ENCODE measurements at places on chromosomes 12 and 14.

DNA sequence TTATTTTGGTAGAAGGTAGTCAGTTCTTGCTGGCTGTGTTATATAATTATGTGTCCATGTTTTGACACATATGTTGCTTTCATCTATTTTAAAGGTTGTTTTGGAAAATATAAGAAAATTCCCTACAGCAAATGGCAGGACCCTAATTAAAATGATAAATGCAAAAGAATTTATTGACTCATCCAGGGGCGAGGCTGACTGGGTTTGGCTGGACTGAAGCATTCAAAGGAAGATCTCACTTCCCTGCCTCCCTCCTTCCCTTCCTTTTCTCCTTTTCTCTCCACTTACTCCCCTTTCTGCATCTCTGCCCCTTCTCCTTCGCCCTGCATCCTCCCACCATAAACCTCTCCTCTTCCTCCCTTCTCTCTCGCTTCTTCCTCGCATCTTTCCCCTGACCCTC lies 129.6 kb downstream of the SNAPC1 start:
- no peak for DNase-seq

DNA sequence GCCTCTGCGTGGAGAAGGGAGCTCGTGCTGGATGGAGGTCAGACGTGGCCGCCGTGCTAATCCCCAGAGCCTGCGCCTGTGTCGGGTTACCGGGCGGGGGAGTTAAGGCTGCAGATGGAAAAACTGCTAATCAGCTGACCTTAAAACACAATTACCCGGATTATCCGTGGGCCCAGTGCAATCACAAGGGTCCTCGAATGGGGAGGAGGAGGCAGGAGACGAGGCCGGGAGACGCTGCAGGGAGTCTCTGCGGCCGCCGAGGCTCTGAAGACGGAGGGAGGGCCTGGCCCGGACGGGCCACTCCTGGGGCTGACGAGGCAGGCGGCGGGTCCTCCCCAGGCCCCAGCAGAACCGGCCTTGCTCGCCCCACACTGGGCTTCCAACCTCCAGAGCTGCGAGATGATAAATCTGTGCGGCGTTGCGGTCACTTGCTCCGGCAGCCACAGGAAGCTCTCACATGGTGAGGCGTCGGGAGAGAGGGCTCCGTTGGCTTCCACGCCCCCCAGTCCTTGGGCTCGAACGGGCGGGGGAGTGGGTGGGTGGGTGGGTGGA lies 32.9 kb upstream of the FBRSL1 start:
- no peak for DNase-seq

DNA sequence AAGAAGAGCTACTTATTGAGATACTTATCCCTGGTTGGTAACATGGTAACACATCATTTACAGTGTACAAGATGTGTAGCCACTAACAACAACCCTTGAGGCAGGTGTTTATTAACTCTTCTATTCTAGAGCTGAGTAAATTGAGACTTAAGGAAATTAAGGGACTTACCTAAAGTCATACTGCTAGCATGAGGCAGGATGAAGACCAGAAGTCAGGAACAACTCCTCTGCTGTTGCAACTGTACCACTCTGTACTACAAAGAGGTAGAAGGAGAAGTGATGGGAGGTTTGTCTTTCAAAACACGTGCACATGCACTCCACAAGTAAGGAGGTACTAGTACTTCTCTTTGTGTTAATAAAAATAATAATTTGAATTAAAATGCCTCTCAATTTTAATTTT lies 79.9 kb downstream of the LLPH start:
- DNase-seq, result no peak

GRCh38 chr12:108432423-108433121 lies 82.5 kb upstream of the FICD start:
- no peak for DNase-seq

DNA sequence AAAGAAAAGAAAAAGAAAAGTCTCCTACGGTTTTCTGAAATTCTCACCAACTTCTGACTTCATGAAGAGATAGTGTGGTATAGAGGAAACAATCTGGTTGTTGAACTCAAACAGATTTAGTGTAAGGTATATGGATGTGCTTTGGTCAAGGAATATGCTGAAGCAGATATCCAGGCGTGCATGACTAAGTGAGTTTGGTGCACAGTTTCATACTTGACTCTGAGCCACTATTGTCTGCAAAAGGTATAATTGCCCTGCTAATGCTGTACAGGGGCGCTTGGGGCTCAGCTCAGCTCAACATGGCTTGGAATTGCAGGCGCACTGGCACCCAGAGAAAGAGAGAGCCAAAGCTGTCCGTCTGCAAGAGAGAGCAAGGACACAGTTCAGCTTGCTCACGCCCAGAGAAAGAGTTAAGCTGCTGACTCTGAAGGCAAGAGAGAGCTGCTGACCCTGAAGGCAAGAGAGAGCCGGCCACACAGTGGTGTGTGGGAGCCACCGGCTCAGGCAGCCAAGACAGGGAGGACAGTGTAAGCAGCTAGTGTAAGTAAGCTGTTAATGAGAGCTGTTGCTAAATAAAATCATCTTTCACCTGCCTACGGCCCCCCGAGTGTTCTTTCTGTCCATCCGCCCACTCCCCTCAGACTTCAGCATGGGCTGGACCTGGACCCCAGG lies 66.4 kb upstream of the SLC38A4 start:
- DNase-seq, result no peak

DNA sequence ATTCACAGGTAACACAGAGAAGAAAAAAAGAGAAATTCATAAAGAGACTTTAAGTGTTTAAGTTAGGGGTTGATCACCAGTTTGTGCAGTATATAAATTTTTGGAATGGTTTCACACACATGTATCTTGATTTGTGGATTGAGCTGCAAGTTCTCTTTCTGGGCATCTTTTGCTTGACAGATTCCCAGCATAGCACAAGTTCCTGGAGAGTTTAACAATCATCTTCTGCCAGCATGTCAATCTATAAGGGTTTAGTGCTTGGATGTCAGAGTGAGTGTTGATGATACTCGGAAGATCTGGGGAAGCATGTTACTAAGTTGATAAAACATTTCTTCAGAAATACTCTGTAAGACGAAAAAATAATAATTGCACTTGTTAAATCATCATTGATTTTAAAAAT lies 43.9 kb upstream of the FGF6 start:
- DNase-seq, result no peak

GRCh38 chr14:35999294-35999693 lies 173.2 kb downstream of the BRMS1L start:
- DNase-seq, result no peak

DNA sequence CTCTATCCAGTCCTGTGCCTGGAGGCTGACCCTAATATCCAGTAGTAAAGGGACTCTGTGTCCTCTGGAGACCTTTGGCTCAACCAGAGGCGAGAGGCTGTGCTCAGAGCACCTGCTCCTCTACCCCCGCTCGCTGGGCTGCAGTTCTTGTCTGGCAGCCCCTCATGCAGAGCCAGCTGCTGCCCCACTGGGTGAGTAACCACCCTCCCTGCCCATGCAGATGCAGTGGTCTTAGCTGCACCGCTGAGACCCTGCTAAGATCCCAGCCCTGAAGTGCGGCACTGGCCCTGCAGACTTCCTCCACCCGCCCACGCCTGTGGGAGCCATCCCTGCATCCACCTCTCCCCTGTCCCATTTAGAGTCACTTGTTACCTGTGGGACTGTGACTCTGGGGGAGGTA lies 347.5 kb upstream of the SFSWAP start:
- DNase-seq, result no peak
